ENCODE measurements at places on chromosomes 1 and 21. TPM values are rescaled to one million over a fixed set of nuclear protein-coding genes. Genes with fewer than 3 reads are reported as not detected.

FALEC gene
- total RNA-seq = not detected

LRRC39 gene
- total RNA-seq = 0.15 TPM

MLLT11 gene
- 19.0 TPM for total RNA-seq

TP73 gene
- total RNA-seq = 0.58 TPM

CHIA gene
- total RNA-seq = not detected

TRIM67 gene
- total RNA-seq = 0.28 TPM

LGR6 gene
- 0.40 TPM for total RNA-seq

CD1E gene
- total RNA-seq = not detected

OR6N1 gene
- not detected for total RNA-seq

DDAH1 gene
- total RNA-seq = 7.6 TPM

FCGR3A gene
- total RNA-seq = not detected

KRTAP12-2 gene
- total RNA-seq = not detected

ADAM30 gene
- total RNA-seq = not detected

BRDT gene
- not detected for total RNA-seq

PCSK9 gene
- 4.1 TPM for total RNA-seq

FCER1G gene
- total RNA-seq = not detected

ADAMTSL4 gene
- total RNA-seq = 3.4 TPM

RRAGC gene
- 29.5 TPM for total RNA-seq

All from A549 treated with DMSO at 1 μM for 4 hours (cell line).